ENCODE measurements at places on chromosomes 6 and 20.

GRCh38 chr20:44501448-44501847 is 20.4 kb downstream of the SERINC3 start:
- H3K27ac ChIP-seq: peak overlapping the region; percentile 2
- peaks cover 94% of the 10 kb centered on the region for H3K36me3 ChIP-seq
- peaks cover 12% of the 10 kb centered on the region for H3K4me1 ChIP-seq
- no peak overlapping the region for H3K4me3 ChIP-seq
- DNase-seq: no peak

- H3K4me1 ChIP-seq: no peaks in the 10 kb centered on the region
- no peak overlapping the region for H3K4me3 ChIP-seq
Observed at GRCh38 chr20:20214757-20215275, 153.1 kb upstream of the INSM1 start.

- H3K27me3 ChIP-seq: no peaks in the 10 kb centered on the region
- H3K27ac ChIP-seq: no peak overlapping the region
- peaks cover 5% of the 10 kb centered on the region for H3K36me3 ChIP-seq
- H3K4me3 ChIP-seq: no peak overlapping the region
- peaks cover 37% of the 10 kb centered on the region for H3K4me1 ChIP-seq
Observed at GRCh38 chr20:20668639-20669038, 43.8 kb downstream of the RALGAPA2 start.

- H3K36me3 ChIP-seq: no peaks in the 10 kb centered on the region
- no peak for DNase-seq
- no peaks in the 10 kb centered on the region for H3K4me1 ChIP-seq
- no peak overlapping the region for H3K27ac ChIP-seq
- H3K4me3 ChIP-seq: no peak overlapping the region
- no peaks in the 10 kb centered on the region for H3K27me3 ChIP-seq
Observed at GRCh38 chr6:54254886-54255285, 53.4 kb upstream of the TINAG start.

GRCh38 chr6:98835149-98836024 is 1.0 kb downstream of the POU3F2 start:
- H3K27me3 ChIP-seq: peaks cover 92% of the 10 kb centered on the region

DNA sequence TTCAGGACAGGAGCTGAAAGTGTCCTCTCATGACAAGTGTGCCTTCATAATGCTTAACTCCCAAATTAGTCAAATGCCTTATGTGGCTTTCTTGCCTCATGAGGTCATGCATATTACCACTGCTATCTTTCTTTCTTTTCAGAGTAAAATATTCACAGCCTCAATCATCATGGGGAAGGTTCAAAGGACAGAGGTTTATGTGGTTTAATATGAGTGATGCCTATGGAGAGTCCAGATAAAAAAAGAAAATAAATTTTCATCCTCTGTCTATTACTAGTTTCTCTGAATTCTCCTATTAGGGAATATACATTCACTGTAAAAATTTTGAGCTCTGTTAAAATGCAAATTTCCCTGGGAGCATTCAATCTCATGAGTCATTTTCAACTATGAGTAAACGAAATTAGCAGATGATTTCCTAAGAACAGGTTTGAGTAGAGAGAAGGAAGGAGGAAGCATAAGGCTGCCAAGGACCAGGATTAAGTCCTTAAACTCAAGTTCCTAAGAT is 396.9 kb upstream of the ADGRB3 start:
- H3K27ac ChIP-seq: no peak overlapping the region
- DNase-seq: no peak
- no peaks in the 10 kb centered on the region for H3K27me3 ChIP-seq

GRCh38 chr6:126633373-126633772 is 293.5 kb downstream of the CENPW start:
- H3K4me1 ChIP-seq: no peaks in the 10 kb centered on the region
- H3K4me3 ChIP-seq: no peak overlapping the region
- no peaks in the 10 kb centered on the region for H3K27me3 ChIP-seq
- DNase-seq: no peak

DNA sequence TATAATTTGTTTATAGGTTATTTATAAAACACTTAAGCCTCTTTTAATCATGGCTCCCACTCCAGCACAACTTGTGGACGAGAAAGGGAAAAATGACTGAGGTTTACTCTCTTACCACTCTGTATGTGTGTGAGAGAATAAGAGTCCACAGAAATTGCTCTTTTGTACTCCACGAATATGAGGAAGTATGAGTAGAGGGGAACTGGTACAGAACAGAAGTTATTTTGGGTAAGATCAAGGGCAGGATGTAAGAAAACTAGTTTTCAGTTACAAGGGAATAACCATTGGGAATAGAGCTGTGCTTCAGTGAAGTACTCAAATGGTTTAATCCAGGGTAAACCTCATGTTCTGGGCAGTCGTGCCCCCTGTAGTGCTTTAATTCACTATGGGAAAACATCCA is 72.6 kb downstream of the REV3L start:
- H3K4me1 ChIP-seq: peaks cover 5% of the 10 kb centered on the region
- no peak overlapping the region for H3K27ac ChIP-seq
- H3K36me3 ChIP-seq: peaks cover 5% of the 10 kb centered on the region
- H3K27me3 ChIP-seq: no peaks in the 10 kb centered on the region
- no peak overlapping the region for H3K4me3 ChIP-seq

GRCh38 chr20:1900321-1900801 is 5.2 kb downstream of the SIRPA start:
- no peak overlapping the region for H3K27ac ChIP-seq
- H3K27me3 ChIP-seq: peaks cover 57% of the 10 kb centered on the region

DNA sequence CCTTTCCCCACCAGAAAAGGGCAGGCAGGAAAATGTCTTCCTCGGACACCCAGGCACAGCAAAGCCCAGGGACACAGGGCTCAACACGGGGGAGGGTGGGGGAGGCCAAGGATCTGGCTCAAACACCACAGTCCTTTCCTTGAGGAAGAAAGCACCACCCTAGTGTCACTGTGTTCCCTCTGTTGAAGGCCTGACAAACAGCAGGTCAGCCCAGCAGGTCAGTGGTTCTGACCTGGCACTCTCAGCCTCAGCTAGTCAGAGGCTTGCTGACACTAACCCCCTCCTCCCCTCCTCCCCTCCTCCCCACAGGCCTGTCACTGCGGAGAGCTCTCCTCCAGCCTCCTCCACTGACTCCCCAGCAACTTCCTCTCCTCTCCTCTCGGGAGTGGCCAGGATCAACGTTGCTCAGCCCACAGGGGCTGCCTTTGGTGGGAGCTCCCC is 239.6 kb downstream of the LRFN2 start:
- DNase-seq: no peak
- H3K4me3 ChIP-seq: no peak overlapping the region

- DNase-seq: no peak
- H3K36me3 ChIP-seq: no peaks in the 10 kb centered on the region
- no peak overlapping the region for H3K27ac ChIP-seq
- H3K4me1 ChIP-seq: no peaks in the 10 kb centered on the region
Observed at GRCh38 chr6:41657131-41658094, 19.1 kb downstream of the MDFI start.

- H3K4me3 ChIP-seq: no peak overlapping the region
- H3K4me1 ChIP-seq: peaks cover 16% of the 10 kb centered on the region
- no peak for DNase-seq
- no peak overlapping the region for H3K27ac ChIP-seq
- no peaks in the 10 kb centered on the region for H3K27me3 ChIP-seq
Observed at GRCh38 chr6:143642403-143642802, 35.4 kb upstream of the PHACTR2 start.

DNA sequence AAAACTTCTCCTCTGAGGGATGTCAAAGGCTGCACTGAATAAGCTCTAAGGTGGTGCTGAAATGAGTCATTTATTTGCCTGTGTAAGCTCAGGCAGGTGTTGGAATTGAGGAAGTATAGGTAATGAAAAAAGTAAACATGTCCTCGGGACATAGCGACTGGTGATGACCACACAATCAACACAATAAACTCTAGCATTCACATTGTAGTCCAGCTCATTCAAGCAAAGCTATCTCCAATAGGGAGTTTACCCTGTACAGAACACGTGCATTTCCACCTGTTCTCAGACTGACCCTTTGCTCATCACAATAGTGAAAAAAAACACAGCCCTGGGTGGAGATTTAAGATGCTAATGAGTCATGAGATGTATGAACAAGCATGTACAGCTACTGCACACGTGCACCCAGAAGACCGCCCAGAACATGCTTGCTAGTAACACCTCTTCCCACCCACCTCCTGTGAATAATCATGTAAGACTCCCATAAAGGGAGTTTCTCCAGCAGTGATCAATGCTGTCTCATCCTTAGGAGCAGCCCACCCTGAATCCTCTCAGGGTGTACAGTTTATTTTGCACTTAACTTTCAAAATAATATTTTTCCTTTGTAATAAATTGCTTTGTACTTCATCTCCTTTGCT is 33.0 kb upstream of the POU5F1 start:
- peak overlapping the region; percentile 82 for H3K4me3 ChIP-seq
- peaks cover 58% of the 10 kb centered on the region for H3K4me1 ChIP-seq
- H3K27ac ChIP-seq: peak overlapping the region; percentile 96
- peak; percentile 65 for DNase-seq
- no peaks in the 10 kb centered on the region for H3K27me3 ChIP-seq
- H3K36me3 ChIP-seq: peaks cover 3% of the 10 kb centered on the region

GRCh38 chr6:139981768-139982181 is 607.3 kb upstream of the CITED2 start:
- no peak overlapping the region for H3K27ac ChIP-seq
- no peak overlapping the region for H3K4me3 ChIP-seq
- H3K4me1 ChIP-seq: peaks cover 3% of the 10 kb centered on the region
- H3K36me3 ChIP-seq: no peaks in the 10 kb centered on the region
- DNase-seq: no peak

- no peak for DNase-seq
- H3K4me1 ChIP-seq: no peaks in the 10 kb centered on the region
- no peaks in the 10 kb centered on the region for H3K36me3 ChIP-seq
- no peak overlapping the region for H3K4me3 ChIP-seq
- peaks cover 72% of the 10 kb centered on the region for H3K27me3 ChIP-seq
Observed at GRCh38 chr6:40743226-40743625, 156.1 kb upstream of the LRFN2 start.

GRCh38 chr6:40456390-40457013 is 130.7 kb downstream of the LRFN2 start:
- peak overlapping the region; percentile 21 for H3K27ac ChIP-seq
- DNase-seq: no peak
- H3K4me1 ChIP-seq: peaks cover 15% of the 10 kb centered on the region

- H3K4me3 ChIP-seq: no peak overlapping the region
- H3K4me1 ChIP-seq: peaks cover 4% of the 10 kb centered on the region
- H3K27me3 ChIP-seq: no peaks in the 10 kb centered on the region
- H3K27ac ChIP-seq: no peak overlapping the region
- DNase-seq: no peak
Observed at GRCh38 chr6:38549180-38549579, 90.5 kb downstream of the BTBD9 start.

- no peak overlapping the region for H3K4me3 ChIP-seq
- no peak for DNase-seq
- H3K36me3 ChIP-seq: no peaks in the 10 kb centered on the region
Observed at GRCh38 chr20:2320813-2321658, 25.2 kb downstream of the TGM3 start.

DNA sequence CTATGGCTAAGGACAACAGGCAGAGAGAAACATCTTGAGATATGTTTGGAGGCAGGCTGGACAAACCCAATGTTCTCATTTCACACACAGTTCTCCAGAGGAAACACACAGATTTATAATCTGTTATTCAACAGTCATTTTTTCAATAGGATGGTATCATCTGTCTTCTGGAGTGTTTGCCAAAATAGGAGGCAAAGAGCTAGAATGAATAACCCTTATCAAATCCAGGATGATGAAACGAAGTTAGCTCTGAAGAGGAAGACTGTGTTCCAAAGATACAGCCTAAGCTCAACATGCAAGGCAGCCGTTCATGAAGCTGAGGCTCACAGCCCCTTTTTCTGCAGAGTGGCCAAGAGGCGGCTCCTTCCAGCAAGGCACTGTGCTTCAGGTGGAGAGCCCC is 70.8 kb downstream of the PPP1R3G start:
- DNase-seq: no peak
- H3K4me1 ChIP-seq: no peaks in the 10 kb centered on the region
- H3K27me3 ChIP-seq: no peaks in the 10 kb centered on the region
- H3K27ac ChIP-seq: no peak overlapping the region
- H3K36me3 ChIP-seq: no peaks in the 10 kb centered on the region
- H3K4me3 ChIP-seq: no peak overlapping the region

DNA sequence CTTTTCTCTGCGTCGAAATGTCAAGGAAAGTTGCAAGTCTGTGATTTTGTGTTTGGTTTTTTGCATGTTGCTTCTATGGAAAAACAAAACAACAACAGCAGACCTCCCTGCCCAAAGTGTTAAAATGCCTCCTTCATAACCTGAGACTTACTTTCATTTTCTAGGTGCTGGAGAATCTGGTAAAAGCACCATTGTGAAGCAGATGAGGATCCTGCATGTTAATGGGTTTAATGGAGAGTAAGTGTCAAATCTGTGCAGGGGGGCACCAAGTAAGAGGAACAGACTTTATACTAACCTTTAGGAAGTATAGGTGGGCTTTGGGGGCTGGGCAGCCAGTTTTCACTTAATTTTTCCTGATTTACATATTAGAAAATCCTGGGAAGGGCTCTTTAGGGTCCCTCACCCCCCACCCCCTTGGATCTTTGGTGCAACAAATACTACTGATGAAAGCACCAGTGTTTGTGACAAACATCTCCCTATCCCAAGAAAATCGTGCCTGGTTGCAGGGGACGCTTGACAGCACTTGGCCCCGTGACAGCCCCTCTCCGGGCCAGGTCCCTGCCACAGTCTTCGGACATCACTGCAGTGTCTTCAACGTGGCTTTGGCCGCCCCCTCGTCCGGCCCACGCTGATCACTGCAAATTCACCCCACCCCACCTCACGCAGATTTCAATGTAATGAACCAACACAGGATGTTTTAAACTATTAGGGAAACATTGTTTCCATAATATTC is 43.1 kb downstream of the GNAS start:
- peaks cover 80% of the 10 kb centered on the region for H3K36me3 ChIP-seq
- peak overlapping the region; percentile 97 for H3K4me3 ChIP-seq
- no peak for DNase-seq
- no peaks in the 10 kb centered on the region for H3K27me3 ChIP-seq

- no peak overlapping the region for H3K27ac ChIP-seq
- DNase-seq: no peak
- no peaks in the 10 kb centered on the region for H3K36me3 ChIP-seq
- H3K27me3 ChIP-seq: peaks cover 47% of the 10 kb centered on the region
- peaks cover 12% of the 10 kb centered on the region for H3K4me1 ChIP-seq
- H3K4me3 ChIP-seq: peak overlapping the region; percentile 64
Observed at GRCh38 chr6:50815436-50816114, 3.1 kb upstream of the TFAP2B start.

DNA sequence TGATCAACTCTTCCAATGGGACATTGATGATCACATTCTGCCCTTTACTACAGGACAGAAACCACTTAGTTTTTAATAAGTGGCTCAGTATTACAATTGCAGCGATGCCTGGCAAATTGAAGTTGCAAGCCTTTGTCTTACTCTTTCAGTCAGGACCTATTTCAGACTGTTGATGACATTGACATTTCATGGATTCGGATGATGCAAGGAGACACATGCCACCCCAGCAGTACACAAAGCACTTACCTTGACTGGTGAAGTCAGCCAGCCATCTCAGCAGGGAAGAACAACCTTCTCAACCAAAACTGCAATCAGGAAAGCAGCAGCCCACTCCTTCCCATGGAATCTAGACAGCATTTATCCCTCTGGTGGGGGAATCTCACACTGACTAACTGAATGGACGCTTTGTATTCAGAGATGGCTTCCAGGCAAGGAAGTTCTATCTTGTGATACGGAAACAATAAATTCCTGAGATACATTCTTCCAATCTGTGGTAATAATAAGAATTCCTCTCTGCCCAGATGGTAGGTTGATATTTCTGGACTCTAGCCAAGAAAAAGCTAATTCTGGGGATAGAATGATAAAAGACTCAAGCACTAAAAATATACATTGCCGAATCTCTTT is 24.8 kb downstream of the NFYA start:
- H3K36me3 ChIP-seq: peaks cover 63% of the 10 kb centered on the region
- H3K27me3 ChIP-seq: no peaks in the 10 kb centered on the region
- H3K27ac ChIP-seq: no peak overlapping the region
- no peaks in the 10 kb centered on the region for H3K4me1 ChIP-seq
- DNase-seq: no peak
- no peak overlapping the region for H3K4me3 ChIP-seq
